Ovary (tissue), 10 donors: ENCODE measurements at places on chromosomes 3 and 15. TPM values are rescaled to one million over a fixed set of nuclear protein-coding genes. Genes with fewer than 3 reads are reported as not detected.

- DNase-seq, result no peak
These were observed 32.6 kb downstream of the BLM start for GRCh38 chr15:90749754-90750153.

GRCh38 chr3:122786066-122786465 lies 7.6 kb downstream of the HSPBAP1 start:
- DNase-seq, result no peak

Gene SLC28A1
- not detected for polyA plus RNA-seq

DNA sequence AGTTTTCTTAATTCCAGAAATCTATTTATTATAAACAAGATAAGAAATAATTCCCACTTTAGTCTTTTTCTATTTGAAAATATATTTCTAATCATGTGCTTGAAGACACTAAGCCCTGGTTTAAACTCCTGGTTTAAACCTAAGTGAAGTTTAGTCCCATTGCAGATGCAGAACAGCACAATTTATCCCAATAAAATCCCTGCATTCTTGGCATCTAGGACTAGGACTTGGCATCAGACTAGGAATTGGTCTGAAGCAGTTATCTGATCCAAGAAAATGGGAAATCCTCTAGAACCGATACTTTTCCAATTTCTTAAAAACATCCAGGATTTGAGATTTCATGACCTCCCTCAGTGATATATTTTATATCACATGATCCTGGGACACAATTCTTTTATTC lies 168.8 kb upstream of the VEPH1 start:
- DNase-seq, result no peak

DNA sequence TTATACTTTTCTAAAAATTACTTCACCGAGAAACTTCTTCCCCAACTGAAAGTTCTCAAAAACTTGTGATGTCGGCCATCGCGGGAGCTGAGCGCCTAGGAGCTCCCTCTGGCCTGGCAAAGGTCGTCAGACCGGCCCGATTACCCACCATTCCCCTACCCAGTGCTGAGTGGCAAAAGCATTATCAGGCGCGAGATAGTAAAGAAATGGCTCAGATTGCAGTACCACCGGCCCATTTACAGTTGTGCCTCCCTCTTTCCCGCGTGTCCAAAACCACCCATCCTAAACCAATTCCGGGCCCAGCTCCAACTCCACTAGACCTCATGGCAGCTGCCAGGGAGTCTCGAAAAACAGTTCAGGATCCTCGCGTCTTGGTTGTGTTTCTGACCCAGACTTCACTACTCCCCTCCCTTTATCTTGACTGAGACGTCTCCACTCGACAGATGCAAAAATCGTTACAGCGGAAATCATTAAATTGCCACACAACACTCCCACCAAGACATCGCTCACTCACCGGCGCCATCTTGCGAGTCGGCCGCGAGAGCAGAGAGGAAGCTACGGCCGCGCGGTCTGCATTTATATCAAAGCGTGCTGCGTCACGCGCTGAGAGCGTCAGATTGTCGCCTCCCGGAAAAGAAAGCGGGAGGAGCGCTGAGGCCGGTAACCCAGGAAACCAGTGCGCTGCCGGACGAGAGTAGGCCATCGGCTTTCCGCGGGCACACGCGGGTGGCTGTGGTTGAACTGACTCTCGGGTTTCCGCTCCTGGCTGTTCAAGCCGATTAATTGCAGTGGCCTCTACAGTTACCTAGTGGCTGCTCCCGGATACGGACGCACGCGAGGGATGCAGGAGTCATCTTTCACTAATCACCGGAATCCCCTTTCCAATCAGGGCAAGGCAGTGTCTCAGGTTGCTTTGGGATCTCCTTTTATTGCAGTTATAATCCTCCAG lies at the start of gene RPL22L1:
RPL22L1 (minus strand) TSS at position 551 of the 949 bp plus-strand sequence; CDS start at position 523, 28 bp downstream.
- peak; percentile 92 for DNase-seq

Gene CLDN11
- polyA plus RNA-seq, result 254 TPM

Gene LIPC
- 1.1 TPM for polyA plus RNA-seq

Gene ANKRD63
- polyA plus RNA-seq, result not detected

Gene CTXN2
- not detected for polyA plus RNA-seq

Gene FAM43A
- 5.3 TPM for polyA plus RNA-seq

Gene MUC4
- 0.06 TPM for polyA plus RNA-seq
